ENCODE measurements at places on chromosomes 2 and 18.

GRCh38 chr2:197113275-197113711 is 186.8 kb upstream of the PGAP1 start:
- DNase-seq, result no peak

- DNase-seq, result no peak
Measured at GRCh38 chr2:39728941-39729351, 50.1 kb downstream of the THUMPD2 start.

- DNase-seq, result no peak
Measured at GRCh38 chr18:44423814-44424644, 256.7 kb upstream of the SETBP1 start.

- DNase-seq, result no peak
Measured at GRCh38 chr2:39466311-39466710, 29.2 kb upstream of the MAP4K3 start.

DNA sequence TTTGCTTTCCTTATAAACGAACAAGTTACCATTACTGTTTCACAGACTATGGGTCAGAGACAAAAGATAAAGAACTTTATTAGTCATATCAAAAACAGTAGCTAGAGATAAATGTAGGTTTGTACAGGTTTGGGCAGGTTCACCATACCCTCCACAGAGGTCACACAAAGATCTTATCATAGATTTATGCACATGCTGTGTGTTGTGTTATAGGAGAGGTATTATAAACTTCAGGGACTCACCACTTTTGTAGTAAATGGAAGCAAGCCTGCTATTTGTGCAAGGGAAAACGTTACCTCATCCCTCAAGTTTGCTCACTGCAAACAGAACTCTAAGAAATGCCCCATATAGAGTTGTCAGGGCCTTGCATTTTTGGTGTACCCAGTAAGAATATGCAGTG is 584.5 kb upstream of the LRRTM1 start:
- DNase-seq, result no peak

DNA sequence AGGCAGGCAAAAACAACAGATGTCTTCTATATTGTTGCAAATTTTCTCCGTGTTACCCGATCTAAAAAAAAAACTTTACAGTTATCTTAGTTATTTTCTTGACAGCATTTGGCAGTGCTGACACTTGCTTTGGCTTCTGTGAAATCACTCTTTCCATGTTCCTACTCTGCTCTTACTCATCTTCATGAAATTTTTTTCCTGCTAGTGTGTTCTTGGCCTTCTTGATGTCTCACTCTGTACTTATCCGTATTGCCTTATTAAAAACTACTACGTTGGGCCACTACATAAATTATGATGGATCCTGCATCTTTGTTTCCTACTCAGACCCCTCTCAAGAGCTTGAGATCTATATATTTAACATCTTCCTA is 134.4 kb downstream of the IKZF2 start:
- DNase-seq, result no peak

DNA sequence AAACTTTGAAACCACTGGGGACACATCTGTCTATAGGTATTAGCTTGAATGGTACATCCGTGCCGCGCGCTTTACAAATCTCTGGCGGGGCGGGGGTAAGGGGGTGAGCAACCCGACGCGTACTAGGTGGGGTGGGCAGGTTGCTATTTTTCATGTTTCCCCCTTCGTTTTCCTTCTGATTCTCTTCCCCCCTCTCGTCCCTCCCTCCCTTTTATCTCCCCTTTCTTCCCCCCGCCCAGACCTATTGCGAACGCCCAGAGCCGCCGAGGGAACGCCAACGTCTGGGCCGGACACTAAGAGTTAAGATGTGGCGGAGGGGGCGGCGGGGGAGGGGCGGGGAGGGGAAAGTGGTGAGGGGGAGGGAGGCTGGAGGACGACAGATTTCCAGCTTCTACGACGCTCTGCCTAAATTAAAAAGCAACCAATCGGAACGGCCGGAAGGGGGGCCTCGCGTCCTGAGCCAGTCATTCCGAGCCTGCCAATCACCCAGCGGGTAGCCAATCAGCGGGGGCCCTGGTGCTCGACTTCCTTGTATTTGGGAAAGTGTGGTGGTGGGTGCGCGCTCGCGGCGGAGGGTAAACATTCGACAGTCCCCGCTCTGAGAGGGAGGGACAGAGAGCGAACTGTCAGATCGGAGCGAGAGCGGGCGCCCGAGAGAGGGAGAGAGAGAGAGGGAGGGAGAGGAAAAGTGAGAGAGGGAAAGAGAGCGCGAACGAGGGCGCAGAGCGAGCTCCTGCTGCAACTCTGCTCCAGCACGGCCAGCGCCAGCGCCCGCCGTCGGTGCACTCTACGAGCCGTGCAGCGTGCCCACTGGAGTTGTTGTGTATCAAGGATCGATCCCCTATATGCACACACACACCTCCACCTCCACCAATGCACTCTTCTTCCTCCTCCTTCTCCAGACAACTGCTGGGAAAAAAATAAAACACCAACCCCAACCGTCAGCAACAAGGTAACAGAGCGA is at the start of gene POU3F3:
Gene POU3F3 (plus strand): TSS at position 582 of the 964 bp plus-strand sequence. CDS start 1,396 bp downstream, outside the sequence.
- no peak for DNase-seq

DNA sequence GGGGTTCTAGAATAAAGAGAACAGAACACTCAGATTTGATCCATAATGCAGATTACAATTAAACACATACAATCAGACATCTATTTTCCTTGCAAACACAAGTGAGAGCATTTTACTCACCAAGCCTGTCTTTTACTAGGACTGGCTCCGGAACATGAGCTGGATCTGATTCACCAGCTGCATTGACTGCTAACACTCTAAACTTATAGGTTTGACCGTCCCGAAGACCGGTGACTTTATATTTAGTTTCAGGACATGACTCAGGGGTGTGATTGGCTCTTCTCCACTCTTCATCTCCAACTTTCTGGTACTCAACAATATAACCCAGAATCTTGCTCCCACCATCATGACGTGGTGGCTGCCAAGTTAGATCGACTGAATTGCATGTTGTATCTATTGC is 112.4 kb downstream of the PLEKHA3 start:
- DNase-seq, result no peak

DNA sequence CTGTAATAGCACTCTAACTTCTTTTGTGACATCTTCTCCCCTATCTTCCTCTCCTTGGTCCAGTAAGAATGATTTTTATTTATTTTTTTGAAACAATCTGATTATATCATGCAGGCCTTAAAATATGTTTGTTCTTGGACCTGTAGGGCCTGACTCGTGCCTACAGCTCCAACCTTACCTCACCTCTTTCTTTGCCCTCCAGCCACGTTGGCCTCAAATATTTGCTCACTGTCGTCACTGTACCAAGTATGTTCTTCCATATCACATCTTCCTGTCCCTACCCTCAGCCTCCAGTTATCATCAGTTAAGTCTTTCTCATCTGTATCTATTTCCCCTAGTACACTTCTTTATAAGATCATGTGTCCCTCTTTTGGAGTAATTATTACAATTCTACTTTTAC is 125.5 kb downstream of the CDH7 start:
- DNase-seq, result no peak

DNA sequence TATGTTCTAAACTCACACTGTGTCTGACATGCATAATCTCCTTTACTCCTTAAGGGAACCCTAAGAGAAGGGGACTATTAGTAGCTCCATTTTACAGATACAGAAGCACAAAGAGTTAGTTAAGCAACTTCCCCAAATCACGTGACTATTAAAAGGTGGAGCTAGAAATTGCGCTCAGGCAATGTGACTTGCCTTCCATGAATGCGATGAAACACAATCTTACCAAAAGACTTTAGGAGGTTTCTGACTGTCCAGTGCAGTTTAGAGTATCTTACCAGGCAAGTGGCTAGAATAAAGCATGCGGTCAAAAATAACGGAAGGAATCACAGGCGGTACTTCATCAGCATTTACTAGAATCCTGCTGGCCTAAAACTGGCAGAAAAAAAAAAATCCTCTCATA is 70.4 kb downstream of the ZNF521 start:
- no peak for DNase-seq

GRCh38 chr18:31294199-31294747 is 23.7 kb upstream of the DSG1 start:
- DNase-seq, result no peak

GRCh38 chr18:39624961-39625360 is 2059.4 kb upstream of the CELF4 start:
- DNase-seq, result no peak

GRCh38 chr2:117126656-117127055 is 687.8 kb upstream of the DDX18 start:
- DNase-seq, result no peak

DNA sequence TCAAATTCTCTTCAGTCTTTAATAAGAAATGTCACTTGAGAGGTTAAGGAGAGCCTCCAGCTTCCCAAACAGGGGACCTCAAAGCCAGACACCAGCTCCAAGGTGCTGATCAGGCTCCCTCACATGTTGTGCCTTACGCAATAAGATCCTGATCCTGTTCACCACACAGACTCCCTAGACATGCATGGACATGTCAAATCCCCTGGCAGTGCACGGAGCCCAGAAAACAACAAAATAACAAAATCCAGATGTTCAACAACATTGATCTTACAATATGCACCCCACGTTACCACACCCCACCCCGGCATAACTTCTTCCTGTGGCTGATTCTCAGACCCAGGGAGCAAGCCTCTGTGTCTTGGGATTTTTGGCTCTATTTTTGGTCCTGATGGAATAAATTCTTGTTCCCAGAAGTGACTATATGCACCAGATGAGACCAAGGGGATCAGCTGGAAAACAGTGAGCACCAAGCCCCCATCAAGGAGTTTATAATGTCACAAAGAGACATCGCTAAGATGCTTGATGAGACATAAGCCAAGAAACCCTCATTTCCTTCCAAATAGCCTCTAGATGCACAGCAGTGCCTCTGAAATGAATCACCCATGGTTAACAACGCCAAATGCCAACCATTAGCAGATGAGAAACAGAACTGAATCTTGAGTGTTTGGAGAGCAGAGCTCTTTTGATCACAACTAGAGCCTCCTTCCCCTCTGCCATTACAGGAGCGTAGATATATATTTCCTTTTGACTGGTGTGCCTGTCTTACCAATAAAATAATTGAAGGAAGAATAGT is 198.2 kb downstream of the PRKCE start:
- no peak for DNase-seq

GRCh38 chr2:237743561-237744269 is 54.9 kb upstream of the RBM44 start:
- no peak for DNase-seq
